Right lobe of liver (tissue), 6 donors: ENCODE measurements at places on chromosomes 16 and 17. TPM values are rescaled to one million over a fixed set of nuclear protein-coding genes. Genes with fewer than 3 reads are reported as not detected.

CHST4 gene
- total RNA-seq = 2.0 TPM

SLC35G6 gene
- total RNA-seq = not detected

GPR139 gene
- not detected for total RNA-seq

GRCh38 chr17:19019041-19019941, 14.7 kb upstream of the FAM83G start:
- DNase-seq = peak; percentile 35

GRCh38 chr16:76579277-76579922, 302.2 kb downstream of the CNTNAP4 start:
- no peak for DNase-seq

GRCh38 chr17:62648956-62649294, 21.5 kb downstream of the MRC2 start:
- no peak for DNase-seq

DNA sequence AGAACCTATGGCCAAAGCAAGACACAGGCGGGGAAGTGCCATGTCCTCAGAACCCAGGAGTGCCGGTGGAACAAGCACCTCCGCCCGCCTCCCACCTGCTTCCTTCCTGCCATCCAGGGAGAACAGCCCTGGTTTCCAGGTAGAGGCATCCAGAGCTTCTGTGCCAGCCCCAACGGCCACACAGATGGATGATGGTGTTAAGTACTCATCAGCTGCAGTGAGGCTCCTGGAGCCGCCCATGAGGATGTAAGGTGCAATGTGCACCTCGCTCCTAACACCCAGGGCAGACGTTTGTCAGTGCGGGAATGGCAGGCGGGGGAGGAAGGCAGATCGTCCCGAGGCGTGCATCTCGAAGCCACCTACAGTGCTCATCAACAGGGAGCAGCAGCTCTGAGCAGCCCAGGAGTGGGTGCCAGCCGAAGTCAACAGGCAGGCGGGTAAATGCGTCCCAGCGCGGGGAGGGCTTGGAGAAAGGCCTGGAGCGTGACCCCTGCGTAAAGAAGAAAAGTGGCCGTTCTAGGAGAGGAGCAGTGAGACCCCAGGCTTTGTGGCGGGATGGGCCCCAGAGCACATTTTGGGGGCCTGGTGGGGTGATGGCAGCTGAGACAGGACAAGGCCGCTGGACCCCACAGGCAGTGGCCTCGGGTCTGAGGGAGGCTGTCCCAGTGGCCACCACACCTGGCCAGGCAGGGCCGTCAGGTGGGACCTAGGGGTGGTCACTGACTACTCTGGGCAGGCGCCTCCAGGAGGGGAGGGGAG, 46.1 kb upstream of the ACSF3 start:
- peak; percentile 3 for DNase-seq

GRCh38 chr16:4389051-4389955, 17.7 kb downstream of the VASN start:
- DNase-seq = peak; percentile 20

GRCh38 chr16:3115561-3115960, 3.2 kb downstream of the ZNF205 start:
- DNase-seq = peak; percentile 45

DNA sequence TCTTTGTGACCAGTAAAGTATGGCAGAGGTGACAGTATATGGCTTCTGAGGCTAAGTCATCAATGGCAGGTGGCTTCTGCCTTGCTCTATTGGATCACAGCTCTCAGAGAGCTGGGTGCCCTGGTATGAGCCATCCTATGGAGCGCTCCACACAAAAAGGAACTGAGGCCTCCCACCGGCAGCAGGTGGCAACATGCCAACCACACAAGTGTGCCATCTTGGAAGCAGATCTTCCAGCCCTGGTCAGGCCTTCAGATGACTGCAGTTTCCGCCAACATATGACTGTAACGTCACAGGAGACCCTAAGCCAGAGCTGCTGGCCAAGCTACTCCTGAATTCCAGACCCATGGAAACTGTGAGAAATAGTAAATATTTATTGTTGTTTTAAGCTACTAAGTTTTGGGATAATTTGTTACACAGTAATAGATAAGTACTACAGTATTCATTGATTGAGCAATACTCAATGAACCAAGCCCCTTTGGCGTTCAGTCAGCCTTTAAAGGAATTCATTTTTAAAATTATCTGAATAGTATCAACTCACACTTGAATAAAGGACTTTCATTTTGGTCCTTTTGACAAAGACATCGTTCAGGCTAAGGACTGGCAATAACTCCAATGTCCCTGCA, 69.4 kb upstream of the LHX1 start:
- no peak for DNase-seq
